ENCODE measurements at places on chromosomes 2 and 18.
A peak's percentile ranks its signal among the peaks of the same experiment; 100 is the strongest.

DNA sequence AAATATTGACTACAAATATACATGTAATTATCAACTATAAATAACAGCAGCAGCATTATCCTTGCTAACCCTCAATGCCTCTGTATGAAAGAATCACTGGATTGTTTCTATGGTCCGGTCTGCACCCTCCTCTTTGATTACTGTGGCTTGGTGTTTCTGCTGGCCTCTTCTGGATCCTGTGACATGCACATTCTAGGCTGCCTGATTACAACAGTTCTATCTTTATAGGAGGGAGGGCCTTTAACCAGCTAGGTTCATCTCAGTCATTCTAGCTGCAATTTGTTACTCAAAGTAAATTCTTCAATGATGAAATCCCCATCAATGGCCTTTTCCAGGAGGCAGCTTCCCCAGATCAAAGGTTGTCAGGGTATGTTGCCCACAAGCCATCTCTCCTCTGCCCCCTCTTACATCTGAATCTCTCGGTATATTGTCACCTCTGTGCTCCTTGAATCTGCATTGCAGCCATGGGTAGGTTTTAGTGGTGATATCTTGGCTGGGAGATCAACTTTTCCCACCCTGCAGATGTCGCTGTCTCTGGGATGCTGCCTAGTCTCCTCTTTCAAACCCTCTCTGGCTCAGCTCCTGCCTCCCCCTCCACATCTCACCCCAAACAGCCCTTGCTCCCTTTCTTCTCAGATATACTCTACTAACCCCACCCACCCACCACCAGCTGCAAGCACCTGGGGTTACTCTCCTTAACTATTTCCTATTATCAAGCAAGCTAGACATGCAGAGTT is 106.2 kb upstream of the BZW1 start:
- no peak for DNase-seq

- no peak for DNase-seq
Observed at GRCh38 chr18:10015941-10016819, 102.4 kb downstream of the VAPA start.

GRCh38 chr2:82342356-82342755 is 2037.8 kb upstream of the LRRTM1 start:
- DNase-seq = no peak

DNA sequence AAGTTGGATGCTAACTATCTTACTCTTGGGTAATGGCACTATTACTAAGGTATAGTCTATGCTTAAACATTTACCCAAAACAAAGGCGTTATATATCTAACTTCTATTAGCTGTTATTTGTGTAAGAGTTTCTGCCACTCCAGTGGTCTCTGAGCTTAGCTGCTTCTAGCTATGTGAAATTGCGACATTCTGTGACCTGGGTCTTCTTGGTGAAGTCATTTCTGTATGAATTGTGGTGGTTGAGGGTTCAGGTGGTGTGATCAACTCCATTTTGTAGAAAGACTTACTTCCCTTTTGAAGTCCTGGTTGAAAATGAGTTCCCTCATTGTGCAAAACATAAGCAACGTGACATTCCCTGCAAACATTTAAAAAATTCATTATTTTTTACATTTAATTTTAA is 221.6 kb downstream of the PIK3C3 start:
- DNase-seq = no peak

DNA sequence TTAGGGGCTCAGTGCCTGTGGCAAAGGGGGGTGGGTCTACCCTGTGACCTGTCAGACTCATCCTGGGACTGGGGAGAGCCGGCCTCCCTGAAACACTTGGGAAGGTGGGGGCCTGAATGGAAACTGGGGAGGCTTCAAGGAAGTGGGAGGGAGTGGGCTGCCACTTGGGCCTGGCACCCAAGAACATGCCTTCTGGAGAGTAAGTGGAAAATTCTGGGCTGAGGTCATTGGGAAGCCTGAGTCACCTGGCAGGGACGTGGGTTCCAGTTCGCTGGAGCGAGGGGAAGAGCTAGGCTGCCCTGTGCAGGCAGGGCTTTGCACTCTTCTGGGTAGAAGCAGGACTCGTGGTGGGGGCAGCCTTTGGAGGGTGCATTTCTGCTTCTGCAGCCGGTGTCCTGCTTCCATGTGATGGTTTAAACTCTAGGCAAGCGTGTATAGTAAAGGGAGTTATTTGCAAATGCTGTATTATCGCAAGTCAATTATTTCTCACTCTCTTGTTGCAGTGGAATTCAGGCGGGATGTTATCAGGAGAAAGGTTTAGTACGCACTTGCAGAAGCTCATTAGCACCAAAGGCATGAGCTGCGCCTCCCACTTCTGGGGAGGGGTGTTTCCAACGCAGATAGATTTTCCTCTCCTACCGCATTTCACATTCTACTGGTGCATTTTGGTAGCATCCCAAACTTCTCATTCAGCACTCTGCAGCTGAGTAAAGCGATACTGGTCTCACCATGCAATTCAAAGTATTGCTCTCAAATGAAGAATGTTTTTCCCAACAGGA is 3.8 kb downstream of the LRRFIP1 start:
- no peak for DNase-seq

DNA sequence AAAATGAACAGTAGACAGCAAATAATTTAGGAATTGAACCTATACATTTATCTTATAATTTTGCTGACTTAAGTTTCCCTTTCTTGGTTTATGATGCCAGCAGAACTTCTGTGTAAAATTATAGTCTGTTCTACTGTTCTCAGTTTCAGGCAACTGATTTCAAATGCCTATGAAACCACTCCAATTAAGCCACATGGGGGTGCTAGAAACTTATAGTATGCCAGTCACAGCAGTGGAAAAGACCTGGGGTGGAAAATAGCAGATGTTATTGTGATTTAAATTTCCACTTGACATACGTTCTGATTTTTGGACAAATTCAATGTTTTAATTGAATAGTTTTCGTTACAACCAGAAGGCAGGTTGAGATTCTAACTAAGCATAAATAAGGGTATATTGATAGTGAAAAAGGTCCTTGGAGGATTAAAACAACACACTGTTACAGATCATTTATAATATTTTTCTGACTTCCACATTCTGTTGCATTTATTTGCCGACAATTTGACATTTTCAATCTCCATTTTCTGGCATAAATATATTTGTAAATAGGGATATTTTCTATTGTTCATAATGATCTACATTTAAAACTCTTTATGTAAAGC is 61.4 kb downstream of the CPS1 start:
- DNase-seq = no peak

GRCh38 chr2:74525717-74526648 is at the start of gene DQX1:
TSS of gene DQX1 (minus strand) at chr2:74526231. CDS start at chr2:74525729, 502 bp downstream.
- DNase-seq = no peak

GRCh38 chr2:25490217-25490616 is 148.5 kb upstream of the DNMT3A start:
- DNase-seq = no peak

GRCh38 chr2:196079052-196079451 is 10.4 kb upstream of the DNAH7 start:
- DNase-seq = no peak

DNA sequence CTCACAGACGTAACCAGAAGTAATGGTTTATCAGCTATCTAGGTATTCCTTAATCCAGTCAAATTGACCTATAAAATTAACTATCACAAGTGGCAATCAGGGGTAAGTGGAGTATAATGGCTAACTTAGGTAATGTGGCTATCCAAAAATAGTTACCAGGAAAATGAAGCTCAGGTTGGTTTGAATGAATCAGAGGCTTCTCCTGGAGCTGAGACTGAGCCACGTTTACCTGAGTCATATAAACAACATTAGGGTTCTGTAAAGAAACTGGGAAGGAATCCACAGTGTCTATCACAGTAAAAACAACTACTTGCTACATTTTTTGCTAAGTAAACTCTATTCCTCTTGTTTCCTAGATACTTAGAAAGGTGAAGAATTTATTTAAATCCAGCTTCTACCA is 236.0 kb upstream of the SPHKAP start:
- DNase-seq = no peak

GRCh38 chr2:101868525-101868924 is 123.2 kb upstream of the IL1R2 start:
- no peak for DNase-seq

DNA sequence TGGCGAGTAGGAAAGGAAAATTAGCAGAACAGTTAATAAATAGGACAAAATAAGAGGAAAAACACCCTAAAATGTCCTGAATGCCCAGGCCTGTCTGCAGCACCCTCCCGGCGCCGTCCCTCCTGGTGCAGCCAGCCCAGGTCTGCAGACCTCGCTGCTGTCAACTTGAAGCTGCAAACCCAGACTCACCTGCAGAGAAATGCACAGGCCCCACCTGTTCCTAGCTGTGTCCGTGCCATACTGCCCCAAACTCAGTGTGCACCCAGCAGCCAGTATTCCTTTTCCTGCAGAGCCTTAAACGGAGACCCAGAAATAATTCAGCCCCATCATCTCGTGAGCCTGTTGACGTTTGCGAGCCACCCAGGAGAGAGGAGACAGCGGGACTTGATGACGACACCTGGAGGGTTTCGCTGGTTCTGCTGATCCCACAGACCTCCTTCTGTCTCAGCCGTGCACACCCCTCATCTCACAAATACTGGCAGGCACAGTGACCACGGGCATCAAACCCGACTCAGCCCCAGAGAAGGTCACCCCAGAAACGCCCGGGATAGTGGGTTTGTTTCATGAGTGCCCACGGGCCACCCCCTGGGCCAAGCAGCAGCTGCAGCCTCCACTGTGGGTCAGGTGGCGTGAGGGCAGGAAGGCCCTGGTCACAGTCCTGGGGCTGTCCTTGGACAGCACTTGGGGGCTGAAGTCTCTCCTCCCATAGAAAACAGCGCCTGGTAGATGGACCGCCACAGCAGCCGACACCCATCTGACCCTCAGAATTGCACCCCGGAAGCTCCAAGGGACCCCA is 239.5 kb upstream of the SALL3 start:
- DNase-seq = no peak

DNA sequence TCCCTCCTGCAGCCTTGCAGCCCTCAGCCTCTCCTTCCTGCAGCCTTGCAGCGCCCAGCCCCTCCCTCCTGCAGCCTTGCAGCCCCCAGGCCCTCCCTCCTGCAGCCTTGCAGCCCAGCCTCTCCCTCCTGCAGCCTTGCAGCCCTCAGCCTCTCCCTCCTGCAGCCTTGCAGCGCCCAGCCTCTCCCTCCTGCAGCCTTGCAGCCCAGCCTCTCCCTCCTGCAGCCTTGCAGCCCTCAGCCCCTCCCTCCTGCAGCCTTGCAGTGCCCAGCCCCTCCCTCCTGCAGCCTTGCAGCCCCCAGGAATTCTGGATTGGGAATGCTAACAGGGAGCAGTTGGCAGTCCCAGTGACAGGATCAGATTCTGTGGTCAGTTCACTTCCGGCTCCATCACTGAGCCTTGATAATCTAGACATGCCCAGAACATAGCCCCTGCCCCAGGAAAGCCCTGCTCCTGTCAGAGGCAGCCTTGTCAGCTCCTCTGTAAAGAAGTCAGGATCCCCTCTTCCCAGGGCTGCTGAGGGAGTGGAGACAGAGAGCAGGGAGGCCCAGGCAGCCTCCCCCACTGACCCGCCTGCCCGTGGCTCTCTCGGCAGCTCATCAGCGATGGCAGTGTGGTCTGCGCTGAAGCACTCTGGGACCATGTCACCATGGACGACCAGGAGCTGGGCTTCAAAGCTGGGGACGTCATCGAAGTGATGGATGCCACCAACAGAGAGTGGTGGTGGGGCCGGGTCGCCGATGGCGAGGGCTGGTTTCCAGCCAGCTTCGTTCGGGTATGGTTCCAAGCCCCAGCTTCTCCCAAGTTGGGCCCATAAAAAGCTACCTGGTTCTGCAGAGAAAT is 54.8 kb downstream of the FAM168B start:
- no peak for DNase-seq

DNA sequence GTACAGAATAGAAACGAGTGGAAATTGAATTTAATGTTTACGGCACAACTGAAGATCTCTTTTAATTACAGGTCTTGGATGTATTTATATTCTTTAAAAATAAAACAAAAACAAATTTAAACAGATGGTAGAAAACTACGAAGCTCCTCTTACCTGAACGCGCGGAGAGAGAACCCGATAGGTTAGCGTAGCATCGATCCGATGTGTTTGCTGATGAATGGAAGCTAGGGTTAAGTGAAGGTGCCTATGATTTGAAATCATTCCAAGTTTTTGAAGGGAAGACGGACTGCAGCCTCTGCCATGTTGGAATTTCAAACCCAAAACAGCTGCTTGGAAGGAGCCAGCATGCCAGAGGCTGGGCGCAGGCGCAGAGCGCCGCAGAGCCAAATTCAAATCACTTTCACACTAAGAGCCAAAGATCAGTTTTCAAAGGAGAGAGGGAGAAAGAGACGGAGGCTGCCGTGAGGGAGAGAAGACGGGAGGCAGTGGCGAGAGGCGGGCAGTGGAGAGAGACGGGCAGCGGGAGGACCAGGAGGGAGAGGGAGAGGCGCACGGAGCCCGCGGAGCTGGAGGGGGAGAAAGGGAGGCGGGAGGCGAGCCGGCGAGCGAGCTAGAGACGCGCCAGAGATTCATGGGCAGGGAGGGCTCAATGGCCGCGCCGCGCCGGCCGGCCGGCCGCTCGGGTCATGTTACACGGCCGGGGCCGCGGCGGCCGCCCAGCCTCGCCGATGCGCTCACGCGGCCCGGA is at the start of gene FIGN:
Gene FIGN (minus strand): TSS at position 324 of the 748 bp plus-strand sequence. CDS start 1,081 bp downstream, outside the sequence.
- DNase-seq = no peak

DNA sequence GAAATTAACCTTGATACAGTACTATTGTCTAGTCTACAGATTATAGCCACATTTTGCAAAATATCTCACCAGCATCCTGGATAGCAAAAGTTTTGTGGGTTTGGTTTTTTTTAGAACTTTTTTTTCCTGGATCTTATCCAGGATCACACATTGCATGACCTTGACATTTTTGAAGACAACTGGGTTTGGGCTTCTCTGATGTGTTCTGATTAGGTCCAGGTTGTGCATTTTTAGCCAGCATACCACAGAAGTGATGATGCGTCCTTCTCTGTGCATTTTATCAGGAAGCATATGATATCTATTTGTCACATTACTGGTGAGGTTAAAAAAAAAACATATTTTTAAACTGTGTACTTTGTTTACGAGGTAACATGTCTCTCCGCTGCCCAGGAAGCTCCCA is 221.0 kb upstream of the OSR1 start:
- DNase-seq = no peak

- DNase-seq = no peak
Observed at GRCh38 chr2:11074246-11074820, 80.9 kb upstream of the SLC66A3 start.

DNA sequence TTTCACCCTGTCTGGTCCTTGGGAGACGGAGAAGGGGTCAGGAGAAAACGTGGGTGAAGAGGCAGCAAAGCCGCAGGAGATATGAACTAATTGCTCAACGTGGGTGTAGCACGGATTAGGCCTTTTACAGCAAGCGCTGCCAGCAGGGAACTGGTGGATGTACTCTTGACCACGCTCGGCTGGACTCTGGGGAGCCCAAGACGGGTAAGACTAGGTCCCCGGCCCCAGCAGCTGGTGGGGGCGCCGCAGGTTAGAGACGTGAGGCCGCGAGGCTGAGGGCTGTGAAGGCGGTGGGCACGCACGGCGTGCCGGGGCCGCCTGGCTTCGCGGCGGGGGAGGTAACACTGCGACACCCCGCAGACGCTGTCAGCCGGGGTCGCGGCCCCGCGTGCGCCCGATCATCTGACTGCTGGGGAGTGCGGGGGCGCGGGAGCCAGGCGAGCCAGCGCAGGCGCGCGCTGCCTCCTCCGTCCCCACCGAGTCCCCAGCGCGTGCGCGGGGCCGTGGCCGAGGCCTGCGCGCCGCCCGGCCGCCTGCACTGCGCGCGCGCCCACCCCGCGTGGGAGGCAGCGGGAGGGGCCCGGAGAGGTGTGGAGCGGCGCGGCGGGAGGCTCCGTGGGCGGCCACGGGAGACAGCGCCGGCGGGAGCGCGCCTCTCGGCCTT is at the start of gene CLIP4:
Gene CLIP4 (plus strand): TSS at position 470 of the 664 bp plus-strand sequence. CDS start 5,974 bp downstream, outside the sequence.
- DNase-seq = peak; percentile 55

All from stimulated activated CD4-positive, alpha-beta T cell treated with anti-CD3 and anti-CD28 coated beads, Interleukin-4, amount 100 ng/mL, for 48 hours (primary cell).